ENCODE measurements at places on chromosomes 11 and 22.
A peak's percentile ranks its signal among the peaks of the same experiment; 100 is the strongest.

- no peak for ATAC-seq
These were observed 20.7 kb upstream of the NFAM1 start for GRCh38 chr22:42452916-42453315.

DNA sequence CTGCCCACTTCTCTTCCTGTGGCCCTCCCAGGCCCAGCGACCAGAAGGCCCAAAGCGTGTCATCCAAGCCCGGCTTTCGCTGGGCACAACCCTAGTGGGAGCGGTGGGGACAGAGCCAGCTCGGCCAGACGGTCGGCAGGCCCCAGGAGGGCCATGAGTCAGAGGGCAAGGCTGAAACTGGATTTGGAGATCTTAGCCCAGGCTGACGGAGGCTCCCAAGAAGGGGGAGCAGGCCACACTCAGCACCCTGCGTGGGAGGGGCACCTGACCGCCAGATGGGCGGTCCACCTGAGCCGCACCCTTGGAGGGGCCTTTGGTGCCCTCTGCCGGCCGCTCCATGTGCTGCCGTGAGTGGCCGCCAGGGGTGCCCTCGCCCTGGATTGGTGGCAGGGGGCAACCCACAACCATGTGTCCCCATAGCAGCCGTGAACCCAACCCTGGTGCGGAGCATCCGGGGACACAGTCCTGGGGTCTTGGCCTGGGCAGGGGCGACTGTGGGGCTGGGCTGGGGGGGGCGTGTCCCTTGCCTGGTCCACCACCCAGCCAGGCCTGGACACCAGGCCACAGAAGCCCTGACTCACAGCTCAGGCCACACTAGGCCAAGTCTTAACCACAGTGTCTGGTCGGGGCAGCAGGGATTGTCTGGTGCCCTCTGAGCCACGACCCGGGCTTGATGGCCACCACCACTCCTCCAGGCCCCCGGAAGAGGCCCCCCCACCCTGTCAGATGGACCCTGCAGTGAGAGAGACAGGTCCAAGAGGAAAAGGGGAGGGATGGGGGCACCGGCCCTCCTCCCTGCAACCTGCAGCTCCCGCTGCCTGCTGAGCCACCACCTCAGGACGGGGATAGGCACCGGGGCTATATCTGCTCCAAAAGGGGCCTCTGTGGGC lies 19.2 kb upstream of the TALDO1 start:
- ATAC-seq = peak; percentile 74

DNA sequence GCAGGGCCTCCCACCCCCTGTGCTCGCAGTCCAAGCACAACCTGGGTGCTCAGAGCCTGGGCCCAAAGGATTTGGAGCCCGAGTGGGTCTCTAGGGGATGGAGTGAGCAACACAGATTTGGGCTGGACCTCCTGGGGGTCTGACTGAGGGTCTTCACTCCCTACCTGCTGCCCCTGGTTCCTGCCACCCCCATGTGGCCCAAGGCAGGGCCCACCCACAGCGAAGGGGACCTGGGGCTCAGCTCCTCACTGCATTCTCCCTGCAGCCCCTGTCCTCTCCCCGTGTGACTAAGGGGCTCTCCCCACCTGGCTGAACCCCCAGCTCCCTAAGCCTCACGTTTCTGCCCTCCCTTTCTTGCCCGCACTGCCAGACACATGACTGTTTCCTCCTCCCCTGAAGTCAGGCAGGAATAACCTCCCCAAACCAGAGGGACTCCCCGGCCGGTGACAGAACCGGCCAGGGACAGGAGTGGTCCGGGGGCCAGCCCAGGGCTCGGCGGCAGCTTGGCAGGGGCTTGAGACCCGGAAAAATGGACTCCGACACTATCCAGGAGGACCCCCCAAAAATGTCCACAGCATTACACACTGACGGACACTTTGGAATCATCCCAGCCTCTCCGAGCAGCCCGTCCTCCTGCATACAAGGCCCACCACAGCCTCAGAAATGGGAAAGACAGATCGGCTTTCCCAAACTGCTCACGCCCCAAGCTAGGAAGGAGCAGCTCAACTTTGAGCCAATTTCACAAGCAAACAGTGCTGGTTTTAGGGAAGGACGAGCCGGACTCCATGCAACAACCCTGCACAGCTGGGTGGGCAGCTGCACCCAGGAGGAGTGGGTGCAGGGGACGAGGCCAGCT lies 57.8 kb downstream of the BRD1 start:
- peak; percentile 3 for ATAC-seq

DNA sequence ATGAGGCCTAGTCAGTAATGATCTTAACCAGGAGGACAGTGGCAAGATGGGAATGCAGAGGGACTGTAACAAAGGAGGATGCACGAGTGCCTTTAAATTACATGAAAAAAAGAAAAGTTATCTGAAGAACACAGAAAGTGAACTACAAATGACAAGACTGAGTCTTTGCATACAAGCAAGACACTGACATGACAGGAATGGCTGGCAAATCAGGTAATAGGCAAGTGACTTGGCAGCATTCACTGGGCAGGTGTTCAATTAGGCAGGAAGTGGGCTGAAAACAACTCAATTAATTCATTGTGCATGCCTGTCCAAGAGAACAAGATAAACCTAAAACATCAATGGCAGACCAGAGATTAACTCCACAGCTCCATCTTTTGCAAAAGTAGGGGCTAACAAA lies 24.0 kb downstream of the SMCO4 start:
- no peak for ATAC-seq

- ATAC-seq = no peak
These were observed 538.5 kb downstream of the INSC start for GRCh38 chr11:15653191-15653710.

Data from motor neuron (in vitro differentiated cells).